ENCODE measurements at places on chromosomes 7 and 10.

- no peak for DNase-seq
Measured at GRCh38 chr7:97446361-97446760, 285.5 kb upstream of the TAC1 start.

GRCh38 chr10:44976352-44977198 lies 2.0 kb downstream of the DEPP1 start:
- DNase-seq, result no peak

- no peak for DNase-seq
Measured at GRCh38 chr10:127922675-127923366, 15.9 kb downstream of the PTPRE start.

GRCh38 chr10:61903928-61904344 lies 2.4 kb downstream of the ARID5B start:
- DNase-seq, result no peak

- DNase-seq, result no peak
Measured at GRCh38 chr7:4168041-4168440, 514.1 kb upstream of the FOXK1 start.

All from activated naive CD8-positive, alpha-beta T cell treated with anti-CD3 and anti-CD28 coated beads for 36 hours (primary cell).